Right atrium auricular region (tissue), 2 donors: ENCODE measurements at places on chromosomes 13 and 19.

GRCh38 chr13:111530137-111530870 lies 209.9 kb downstream of the TEX29 start:
- DNase-seq, result no peak

GRCh38 chr19:16263141-16263761 lies 61.4 kb upstream of the KLF2 start:
- no peak for DNase-seq

DNA sequence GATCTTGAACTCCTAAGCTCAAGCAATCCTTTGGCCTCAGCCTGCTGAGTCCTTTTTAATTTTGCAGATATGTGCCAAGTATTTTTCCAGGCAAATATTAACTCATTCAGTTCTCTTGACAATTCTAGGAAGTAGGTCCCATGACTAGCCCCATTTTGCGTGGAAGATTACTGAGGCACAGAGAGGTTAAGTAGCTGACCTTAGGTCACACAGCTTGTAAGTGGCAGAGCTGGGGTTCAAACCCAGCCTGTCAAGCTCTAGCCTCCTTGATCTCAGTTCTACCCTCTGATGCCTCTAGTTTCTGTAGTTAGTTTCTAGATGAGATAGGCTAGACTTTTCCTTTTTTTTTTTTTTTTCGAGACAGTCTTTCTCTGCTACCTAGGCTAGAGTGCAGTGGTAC lies 18.1 kb downstream of the CYP4F22 start:
- no peak for DNase-seq

DNA sequence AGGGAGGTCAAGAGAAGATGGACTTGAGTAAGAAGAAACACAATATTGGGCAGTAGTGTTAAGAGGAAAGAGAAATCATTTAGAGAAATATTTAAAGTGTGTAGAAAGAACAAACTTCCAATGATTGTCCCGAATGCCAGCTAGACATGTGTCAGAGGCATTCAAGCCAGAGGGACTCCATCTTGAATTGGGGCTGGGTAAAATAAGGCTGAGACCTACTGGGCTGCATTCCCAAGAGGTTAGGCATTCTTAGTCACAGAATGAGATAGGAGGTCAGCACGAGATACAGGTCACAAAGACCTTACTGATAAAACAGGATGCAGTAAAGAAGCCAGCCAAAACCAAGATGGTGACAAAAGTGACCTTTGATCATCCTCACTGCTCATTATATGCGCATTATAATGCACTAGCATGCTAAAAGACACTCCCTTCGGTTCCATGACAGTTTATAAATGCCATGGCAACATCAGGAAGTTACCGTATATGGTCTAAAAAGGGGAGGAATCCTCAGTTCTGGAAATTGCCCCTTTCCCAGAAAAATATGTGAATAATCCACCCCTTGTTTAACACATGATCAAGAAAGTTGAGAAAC lies 127.0 kb upstream of the IPO5 start:
- DNase-seq, result no peak

GRCh38 chr19:35077411-35078223 lies 36.1 kb downstream of the HPN start:
- DNase-seq, result no peak
